ENCODE measurements at places on chromosomes 5 and 9.

DNA sequence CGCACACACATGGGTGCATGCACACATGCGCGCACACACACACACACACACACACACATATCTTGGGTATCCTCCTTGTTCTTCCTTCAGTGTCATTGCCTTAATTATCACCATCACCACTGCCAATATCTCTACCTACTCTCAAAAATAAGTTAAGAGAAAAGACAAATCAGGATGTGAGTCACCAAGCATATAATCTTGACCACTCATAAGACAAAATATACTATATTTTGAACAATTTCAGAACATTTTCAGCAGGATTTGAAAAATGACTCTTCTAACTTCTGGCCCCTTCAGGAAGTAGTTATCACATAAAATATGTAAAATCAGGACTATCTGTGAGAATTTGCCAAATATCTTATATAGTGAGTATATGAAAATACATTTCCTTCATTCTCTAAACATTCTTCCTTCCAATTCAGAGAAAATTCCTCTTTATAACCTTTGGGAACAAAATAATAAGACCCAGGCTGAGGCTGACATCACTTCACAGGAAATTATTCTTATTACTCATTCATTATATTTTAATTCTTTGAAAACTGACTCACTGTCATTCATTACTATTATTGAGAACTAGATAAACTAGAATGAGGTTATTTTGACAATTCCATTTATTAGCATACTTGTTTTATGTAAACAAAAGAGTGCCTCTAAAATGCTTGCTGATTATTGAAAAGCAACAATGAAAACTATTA, 772.0 kb upstream of the ACO1 start:
- no peak for DNase-seq

GRCh38 chr9:101455656-101456240, 20.2 kb upstream of the ALDOB start:
- DNase-seq = no peak

- DNase-seq = no peak
Observed at GRCh38 chr5:91206734-91207133, 176.4 kb downstream of the ARRDC3 start.

GRCh38 chr5:102834438-102834964, 79.4 kb downstream of the PAM start:
- DNase-seq = no peak
